ENCODE measurements at places on chromosomes 12 and 14. TPM values are rescaled to one million over a fixed set of nuclear protein-coding genes. Genes with fewer than 3 reads are reported as not detected.

DNA sequence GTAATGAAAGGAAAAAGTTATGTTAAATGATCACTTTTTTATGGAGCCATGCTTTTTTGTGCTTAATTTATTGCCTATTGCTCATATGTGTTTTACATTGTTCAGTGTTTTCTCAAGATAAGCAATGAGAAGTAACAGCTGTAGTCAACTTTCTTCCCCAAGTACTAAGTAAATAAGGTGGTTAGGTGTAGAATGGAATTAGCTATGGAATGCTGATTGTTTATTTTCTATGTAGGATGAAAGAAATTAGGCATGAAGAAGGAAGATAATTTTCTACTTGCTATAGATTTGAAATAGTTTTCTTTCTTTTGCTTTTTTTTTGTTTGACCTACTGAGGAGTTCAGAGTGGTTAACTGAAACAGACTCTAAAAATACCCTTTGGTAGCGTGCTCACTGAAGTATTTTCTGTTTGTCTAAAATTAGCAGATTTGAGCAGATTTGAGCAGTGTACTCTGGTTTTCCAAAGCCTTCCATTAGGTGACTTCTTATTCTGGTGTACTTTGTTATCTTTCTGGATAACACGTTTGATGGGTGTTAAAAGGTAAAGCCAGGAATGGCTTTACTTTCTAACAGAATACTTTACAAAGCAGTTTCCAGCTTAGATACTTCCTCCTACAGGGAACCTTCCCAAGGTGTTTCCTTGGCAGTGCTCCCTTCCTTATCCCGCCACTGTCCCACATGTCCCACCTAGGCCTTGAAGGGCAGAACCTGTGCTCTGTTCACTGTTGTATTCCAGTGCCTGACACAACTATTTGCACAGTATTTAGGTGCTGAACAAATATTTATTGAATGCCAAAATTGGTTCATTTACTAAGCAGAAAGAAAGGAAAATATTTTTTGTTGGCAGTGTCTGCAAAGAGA, 56.0 kb downstream of the RASSF3 start:
- H3K27ac ChIP-seq = no peak overlapping the region
- no peaks in the 10 kb centered on the region for H3K27me3 ChIP-seq
- H3K4me3 ChIP-seq = no peak overlapping the region

- H3K4me1 ChIP-seq = peaks cover 46% of the 10 kb centered on the region
- H3K27ac ChIP-seq = peak overlapping the region; percentile 92
- peak; percentile 80 for DNase-seq
- H3K4me3 ChIP-seq = peak overlapping the region; percentile 96
- no peaks in the 10 kb centered on the region for H3K36me3 ChIP-seq
- H3K27me3 ChIP-seq = no peaks in the 10 kb centered on the region
Observed at GRCh38 chr12:121579981-121580868, 598 bp downstream of the KDM2B start.

GRCh38 chr12:98259693-98260092, 255.7 kb upstream of the TMPO start:
- no peak overlapping the region for H3K27ac ChIP-seq
- H3K27me3 ChIP-seq = peaks cover 10% of the 10 kb centered on the region
- H3K36me3 ChIP-seq = no peaks in the 10 kb centered on the region
- no peak overlapping the region for H3K4me3 ChIP-seq
- DNase-seq = no peak
- H3K4me1 ChIP-seq = peaks cover 3% of the 10 kb centered on the region

DNA sequence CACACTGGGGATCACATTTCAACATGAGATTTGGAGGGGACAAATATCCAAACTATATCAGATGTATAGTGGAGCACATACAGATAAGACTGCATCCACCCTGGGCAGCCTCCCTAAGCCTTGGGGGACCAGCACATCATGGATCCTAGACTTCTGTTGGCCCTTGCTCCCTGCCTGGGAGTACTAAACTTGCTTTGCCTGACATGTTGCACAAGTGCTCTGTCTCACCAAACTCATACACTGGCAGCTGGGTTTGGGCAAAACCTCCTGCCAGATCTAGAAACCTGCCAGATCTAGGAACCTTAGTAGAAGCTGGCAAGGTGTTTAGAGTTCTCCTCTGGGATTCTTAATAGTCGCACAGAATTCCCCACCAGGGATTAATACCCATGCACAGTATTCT, 18.4 kb upstream of the DHRS4 start:
- no peaks in the 10 kb centered on the region for H3K4me1 ChIP-seq
- H3K27ac ChIP-seq = no peak overlapping the region
- no peak overlapping the region for H3K4me3 ChIP-seq
- H3K36me3 ChIP-seq = peaks cover 6% of the 10 kb centered on the region

DNA sequence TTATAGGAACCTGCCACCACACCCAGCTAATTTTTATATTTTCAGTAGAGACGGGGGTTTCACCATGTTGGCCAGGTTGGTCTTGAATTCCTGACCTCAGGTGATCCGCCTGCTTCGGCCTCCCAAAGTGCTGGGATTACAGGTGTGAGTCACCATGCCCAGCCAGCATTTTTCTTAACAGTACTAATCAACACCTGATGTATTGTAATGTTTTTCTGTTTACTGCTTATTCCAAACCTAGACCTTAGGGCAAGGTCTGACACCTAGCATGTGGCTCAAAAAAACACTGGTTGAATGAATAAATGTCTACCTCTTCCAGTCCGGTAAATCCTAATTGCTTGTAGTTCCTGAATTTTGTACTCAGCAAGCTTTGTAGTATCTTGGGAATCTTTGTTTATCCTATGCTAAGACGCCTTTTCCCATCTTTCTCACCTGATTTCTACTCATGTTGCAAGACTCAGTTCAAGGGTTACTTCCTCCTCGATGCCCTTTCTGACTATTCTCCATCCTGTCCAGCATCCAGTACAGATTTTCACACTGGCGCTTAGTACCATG, 2.8 kb downstream of the PAN2 start:
- H3K36me3 ChIP-seq = peaks cover 8% of the 10 kb centered on the region
- H3K4me1 ChIP-seq = peaks cover 16% of the 10 kb centered on the region
- H3K27ac ChIP-seq = no peak overlapping the region

- H3K27ac ChIP-seq = peak overlapping the region; percentile 99
- peaks cover 12% of the 10 kb centered on the region for H3K4me1 ChIP-seq
- peaks cover 40% of the 10 kb centered on the region for H3K36me3 ChIP-seq
- peaks cover 3% of the 10 kb centered on the region for H3K27me3 ChIP-seq
Observed at GRCh38 chr12:2890001-2890387, 697 bp upstream of the TULP3 start.

SLC16A7 gene
- total RNA-seq = 11.5 TPM

DNA sequence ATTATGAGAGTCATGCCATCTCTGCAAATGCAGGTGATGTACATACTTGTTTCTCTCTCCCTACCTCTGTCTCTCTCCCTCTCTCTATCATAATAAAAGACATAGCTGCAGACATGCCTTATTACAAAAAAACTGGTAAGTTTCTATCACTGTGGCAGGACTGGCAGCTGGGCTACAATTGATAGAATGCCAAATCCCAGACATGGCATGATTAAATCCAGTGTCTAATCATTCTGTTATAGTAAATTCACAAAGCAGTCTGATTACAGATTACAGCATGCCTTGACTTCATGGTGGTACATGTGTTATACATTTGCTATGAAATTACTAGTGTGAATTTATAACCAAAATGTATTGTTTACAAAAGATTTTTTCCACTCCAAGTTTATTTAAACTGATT, 854.7 kb downstream of the TMTC2 start:
- no peak overlapping the region for H3K4me3 ChIP-seq
- no peaks in the 10 kb centered on the region for H3K4me1 ChIP-seq
- no peaks in the 10 kb centered on the region for H3K36me3 ChIP-seq
- H3K27ac ChIP-seq = no peak overlapping the region
- H3K27me3 ChIP-seq = no peaks in the 10 kb centered on the region

PTPN21 gene
- total RNA-seq = 21.4 TPM

DNA sequence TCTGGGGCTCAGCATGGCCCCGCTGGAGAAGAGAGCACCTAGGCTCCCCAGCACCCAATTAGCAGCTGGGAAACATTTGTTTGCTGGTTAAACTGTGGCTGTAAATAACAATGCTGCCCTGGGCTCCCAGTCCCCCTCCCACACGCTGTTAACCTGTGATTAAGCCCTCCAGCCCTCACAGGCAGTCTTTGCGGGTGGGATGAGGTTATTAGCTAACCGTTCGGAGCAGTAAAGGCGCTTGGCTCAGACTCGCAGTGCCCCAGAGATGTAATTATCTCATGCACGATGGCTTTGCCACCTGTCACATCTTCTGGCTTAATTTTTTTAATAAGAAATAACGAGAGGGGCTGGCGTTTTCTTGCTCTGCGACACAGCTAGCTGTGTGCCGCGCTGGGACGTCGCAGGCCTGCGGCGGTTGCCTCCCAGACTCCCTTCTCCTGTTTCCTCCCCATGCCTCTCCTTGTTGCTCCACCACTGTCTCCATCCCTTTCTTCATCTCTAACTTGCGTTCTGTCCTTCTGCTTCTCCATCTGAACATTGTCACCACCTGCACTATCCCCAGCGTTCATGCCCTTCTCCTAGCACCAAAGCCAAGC, 239.2 kb upstream of the FKBP4 start:
- H3K36me3 ChIP-seq = peaks cover 28% of the 10 kb centered on the region
- no peaks in the 10 kb centered on the region for H3K4me1 ChIP-seq
- H3K27me3 ChIP-seq = peaks cover 17% of the 10 kb centered on the region
- no peak for DNase-seq

GRCh38 chr12:106671840-106672239, 89.0 kb downstream of the RFX4 start:
- H3K27ac ChIP-seq = no peak overlapping the region
- peaks cover 23% of the 10 kb centered on the region for H3K4me1 ChIP-seq

DNA sequence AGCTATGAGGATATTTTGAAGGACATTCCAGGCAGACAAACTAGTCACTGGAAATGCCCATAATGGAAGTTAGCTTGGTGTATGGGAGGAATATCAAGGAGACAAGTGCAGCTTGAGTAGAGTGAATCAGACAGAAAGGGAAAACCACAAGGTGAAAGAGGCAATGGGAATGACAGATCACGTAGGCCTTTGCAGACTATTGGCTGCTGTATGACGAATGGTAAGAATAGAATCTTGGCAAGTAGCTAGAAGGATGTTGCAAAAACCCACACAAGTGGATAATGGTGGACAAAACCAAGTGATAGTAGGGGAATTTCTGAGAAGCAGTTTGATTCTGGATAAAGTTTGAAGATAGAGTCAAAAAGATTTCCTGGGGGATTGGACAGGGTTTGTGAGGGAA, 196.9 kb upstream of the NOVA1 start:
- H3K27ac ChIP-seq = no peak overlapping the region
- DNase-seq = no peak
- H3K27me3 ChIP-seq = peaks cover 3% of the 10 kb centered on the region
